Inflammatory macrophage (primary cell): ENCODE measurements at places on chromosomes 7 and 10.
A peak's percentile ranks its signal among the peaks of the same experiment; 100 is the strongest.

GRCh38 chr10:4195213-4195612, 410.2 kb upstream of the KLF6 start:
- DNase-seq, result no peak

GRCh38 chr10:88456730-88457129, 126.4 kb downstream of the RNLS start:
- DNase-seq, result no peak

DNA sequence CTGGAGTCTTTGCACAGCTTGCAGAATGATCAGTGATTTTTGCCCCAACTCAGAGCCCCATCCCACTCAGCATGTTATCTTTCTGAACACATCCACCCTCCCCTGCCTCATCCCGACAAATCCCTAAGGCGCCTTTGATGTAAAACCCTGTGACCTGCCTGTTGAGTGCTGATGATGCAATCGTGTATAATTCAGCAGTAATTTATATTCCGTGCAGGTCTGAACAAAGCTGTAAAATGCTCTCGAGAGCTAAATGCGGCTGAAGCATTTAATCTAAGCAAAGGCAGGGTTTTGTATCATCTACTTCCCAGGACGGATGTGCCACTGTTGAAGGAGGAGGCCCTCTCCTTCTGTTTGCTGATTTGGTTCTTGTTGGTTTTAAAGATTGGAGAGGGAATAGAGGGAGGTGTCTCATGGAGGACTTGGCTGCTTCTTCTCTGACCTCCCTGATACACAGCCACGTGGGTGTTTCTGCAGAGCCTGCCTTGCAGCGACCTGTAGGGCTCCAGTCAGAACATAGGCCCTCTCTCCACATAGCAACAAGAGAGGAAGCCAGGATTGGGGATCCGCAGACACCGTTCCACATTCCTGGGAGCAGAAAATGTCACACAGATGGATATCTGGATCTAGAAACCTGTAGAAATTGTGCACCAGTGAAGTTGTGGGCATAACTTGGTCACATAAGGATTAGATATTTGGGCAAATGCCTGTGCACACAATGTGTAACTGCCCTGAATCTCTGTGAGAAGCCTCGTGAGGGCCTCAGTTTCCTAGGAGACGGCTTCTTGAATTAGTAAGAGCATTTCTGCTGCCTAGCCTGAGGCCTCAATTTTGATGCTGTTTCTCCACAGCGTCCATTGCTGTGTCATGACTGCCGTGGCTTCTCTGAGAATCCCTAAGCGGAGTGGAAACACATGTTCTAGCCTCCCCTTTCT, 90.2 kb upstream of the AGK start:
- no peak for DNase-seq

DNA sequence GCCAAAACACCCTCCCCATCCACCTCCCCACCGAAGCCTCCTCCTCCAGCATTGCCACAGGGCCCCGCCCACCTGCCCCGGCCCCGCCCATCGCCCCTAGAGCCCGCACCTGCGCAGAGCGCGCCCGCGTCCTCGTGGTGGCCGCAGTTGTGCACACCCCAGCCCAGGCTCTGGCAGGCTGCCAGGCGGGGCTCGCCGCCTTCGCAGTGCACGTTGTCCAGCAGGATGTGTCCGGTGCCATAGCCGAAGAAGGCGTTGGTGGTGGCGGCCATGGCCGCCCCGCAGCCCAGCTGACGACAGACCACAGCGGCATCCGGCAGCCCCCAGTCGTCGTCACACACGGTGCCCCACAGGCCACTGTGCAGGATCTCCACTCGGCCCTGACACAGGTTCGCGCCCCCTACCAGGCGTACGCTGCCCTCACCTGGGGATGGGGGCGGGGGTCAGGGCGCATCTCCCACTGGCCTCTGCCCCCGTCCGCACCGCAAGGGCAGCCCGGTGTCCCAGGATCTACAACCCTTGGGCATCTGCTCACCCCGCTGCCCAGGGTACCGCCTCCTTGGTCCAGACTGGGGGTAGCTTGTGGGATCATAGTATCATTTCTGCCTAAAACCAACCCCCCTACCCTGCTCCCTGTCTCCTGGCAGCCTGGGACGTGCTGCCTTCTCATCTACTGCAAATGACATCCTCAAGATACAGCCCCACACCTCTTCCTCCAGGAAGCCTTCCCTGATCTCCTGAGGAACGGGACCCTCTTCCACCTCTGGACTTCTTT, 11.9 kb downstream of the SSC4D start:
- peak; percentile 91 for DNase-seq

- DNase-seq, result no peak
Observed at GRCh38 chr10:6314620-6315205, 112.0 kb downstream of the PFKFB3 start.

DNA sequence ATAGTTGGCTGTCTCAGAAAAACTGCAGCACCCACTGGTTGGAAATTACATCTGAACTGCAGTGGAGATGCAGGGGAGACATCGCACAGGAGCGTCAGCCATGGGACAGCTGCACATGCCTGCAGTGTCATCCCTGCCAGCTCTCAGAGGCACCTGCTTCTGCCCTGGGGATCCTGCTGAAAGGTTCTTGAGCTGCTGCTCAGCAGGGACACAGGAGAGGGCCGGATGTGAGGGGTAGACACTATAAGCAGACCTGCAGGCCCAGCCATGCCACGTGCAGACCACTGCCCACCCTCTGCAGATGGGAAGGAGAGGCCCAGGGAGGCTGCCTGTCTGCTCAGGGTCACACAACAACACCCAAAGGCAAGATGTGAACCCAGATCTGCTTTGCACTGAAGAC, 601.4 kb downstream of the DNAJB6 start:
- no peak for DNase-seq

DNA sequence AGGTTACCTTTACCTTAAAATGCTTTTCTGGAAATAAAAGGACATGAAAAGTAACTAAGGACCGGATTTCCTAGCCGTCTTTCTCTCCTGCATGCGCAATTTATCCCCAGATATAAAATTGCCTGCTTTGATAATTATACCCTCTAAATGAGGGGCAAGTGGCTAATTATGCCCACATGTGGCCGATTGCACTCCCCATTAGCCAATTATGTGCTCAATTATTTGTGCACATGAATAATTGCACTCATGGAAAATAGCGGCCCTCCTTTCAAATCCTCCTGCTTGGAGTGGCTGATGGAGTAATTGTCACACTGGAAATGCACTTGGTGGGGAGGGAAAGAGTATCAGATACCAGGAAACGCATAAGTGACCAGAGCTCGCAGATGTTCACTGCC, 66.4 kb upstream of the ATRNL1 start:
- no peak for DNase-seq

- DNase-seq, result no peak
Observed at GRCh38 chr10:105681051-105681450, 1040.0 kb downstream of the SORCS3 start.

DNA sequence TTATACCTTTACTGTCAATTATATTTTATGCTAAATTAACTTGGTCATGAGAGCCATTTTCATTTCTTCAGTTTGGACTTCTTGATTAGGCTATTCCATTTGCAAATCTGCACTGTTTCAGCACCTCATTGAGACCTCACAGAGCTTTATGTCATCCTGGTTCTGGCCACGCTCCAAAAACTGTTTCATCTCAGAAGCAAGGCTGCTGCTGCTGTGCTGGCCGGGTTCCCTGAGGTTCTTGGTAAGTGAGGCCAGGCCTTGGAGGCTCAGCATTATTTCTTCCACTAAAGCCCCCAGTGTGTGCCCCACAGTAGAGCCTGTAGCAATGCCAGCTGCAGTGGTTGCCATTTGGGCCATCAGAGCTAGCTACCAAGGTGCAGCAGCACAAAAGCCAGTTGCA, 7.8 kb upstream of the ZNF485 start:
- DNase-seq, result no peak

DNA sequence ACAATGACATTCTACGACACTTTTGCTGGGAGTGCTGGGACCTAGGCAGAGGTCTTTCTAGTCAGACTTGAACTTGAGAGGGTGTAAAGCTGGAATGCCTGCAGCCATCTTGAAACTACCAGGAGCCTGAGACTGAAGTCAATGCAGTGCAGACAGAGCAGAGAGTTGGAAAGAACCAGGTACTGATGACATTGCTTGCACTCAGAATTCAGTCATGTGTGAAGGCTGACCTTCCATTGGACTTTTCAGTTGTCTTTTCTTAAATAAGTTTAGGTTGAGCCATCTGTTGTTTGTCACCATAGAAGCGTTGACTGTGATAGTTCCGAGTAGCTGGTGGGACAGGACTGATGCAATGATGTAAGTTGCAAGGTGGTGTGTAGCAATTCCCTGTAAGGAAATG, 3.1 kb upstream of the PLPP4 start:
- DNase-seq, result no peak

GRCh38 chr7:55975988-55976633, 11.7 kb downstream of the NIPSNAP2 start:
- no peak for DNase-seq

DNA sequence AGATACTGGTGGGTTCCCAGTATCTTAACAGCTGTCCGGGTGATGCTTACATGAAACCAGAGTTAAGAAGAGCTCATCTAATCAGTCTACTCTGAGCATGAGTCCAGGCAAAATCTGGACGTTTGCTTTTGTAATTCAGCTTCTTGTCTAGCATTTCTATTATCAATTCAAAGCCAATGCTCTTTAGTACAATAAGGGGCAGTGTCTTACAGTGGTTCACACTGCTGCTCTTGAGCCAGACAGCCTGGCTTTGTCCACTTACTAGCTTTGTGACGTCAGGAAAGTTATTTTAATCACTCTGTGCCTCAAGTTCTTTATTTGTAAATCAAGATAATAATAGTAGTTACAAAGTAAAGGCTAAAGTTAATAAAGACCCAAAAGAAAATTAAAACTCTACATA, 227.3 kb upstream of the TCF7L2 start:
- no peak for DNase-seq

- no peak for DNase-seq
Observed at GRCh38 chr7:45658716-45659495, 84.7 kb downstream of the ADCY1 start.
